ENCODE measurements at places on chromosomes 6 and 20.

DNA sequence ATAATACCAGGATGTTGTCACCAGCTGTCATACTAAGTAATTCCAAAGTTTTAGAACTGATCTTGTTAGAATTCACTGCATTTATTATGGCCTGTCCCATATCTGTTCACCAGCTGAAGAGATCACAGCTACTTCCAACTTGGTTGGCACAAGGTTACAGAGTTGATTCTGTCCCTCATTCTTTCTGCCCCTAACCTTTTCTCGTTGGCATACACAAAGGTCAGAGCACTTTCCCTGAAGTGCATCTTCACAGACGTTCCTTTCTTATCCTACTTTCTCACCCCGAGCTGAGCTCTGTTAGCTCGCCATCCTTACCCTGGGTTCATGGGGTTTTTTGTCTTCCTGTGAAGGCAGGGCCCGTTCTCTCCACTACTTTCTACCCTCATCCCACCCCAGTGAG, 66.0 kb upstream of the VSTM2L start:
- DNase-seq, result no peak

DNA sequence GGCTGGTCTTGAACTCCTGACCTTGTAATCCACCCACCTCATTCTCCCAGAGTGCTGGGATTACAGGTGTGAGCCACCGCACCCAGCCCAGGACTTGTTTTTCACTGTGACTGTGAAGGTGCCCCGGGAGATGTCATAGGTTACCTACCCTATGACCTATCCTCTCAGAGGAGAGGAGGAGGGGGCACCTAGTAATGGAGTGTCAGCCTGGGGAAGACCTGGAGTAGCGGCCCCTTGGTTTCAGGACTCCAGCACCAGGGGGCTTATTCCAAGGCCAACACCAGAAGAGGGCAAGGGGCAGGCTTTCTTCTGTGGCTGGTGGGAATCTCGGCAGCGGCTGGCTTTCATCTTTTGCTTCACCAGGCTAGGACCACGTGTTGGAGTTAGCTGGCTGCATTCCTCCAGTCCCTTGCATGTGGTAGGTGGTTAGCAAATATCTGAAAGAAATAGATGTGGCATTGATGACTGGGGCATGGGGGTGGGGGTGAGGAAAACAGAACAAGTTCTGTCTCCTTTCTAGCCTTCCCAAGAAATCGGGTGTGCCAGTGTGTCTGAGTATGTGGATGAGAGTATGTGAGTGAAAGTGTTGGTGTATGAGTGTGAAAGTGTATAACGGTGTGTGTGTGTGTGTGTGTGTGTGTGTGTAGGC, 7.9 kb upstream of the ITPR3 start:
- DNase-seq, result no peak

DNA sequence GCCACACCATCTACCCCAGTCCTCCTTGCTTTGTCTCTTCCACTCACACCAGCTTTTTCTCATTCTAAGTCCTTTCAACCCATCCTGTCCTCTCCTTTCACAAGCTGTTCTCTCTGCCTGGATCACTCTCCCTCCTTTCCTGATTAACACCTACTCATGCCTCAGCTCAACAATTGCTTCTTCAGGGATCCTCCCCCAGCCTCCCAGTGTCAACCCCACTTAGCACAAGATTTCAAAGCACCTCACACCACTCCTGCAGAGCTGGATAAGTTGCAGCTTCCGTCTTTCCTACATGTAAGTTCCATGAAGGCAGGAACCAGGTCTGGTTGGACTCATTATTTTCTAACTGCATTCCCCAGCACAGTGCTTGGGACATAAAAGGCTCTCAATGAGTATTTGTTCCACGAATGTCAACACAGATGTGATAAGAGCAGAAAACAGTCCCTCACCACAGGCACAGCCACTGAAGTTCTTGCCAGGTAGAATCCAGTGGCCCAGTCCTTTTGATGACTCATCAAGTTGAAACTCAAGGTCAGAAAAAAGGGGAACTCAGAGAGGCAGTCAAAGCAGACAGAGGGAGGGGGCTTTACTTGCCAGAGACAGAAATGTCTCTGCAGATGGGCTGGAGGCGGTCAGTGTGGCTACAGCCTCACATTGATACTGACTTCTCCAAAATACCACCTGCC, 193.4 kb upstream of the PRDM1 start:
- no peak for DNase-seq

DNA sequence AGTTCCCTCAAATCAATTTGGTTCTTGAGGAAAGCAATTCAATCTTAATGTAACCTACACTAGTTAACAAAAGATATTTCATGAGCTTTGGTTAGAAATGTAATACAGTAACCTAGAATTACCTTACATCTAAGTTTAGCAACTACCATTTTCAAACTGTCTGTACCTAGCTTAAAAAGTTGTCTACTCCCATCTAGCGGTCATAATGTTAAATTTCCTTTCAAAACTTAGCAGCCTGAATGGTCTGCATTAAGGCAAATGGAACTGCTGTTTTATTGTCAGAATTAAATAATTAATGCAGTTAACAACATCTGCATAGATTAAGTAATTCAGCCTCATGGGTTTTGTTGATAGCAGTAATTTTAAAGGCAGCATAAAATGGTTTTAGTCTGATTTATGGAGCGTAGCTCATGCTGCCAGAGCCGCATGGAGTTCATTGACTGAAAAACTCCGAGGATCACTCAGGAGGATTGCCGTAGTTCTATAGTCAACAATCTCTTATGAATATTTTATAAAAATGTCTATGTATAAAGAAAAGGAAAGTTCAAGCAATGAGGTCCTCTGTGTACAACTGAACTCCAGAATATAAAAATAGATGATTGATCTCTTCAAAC, 485.4 kb upstream of the MANEA start:
- peak; percentile 43 for DNase-seq

GRCh38 chr6:112372226-112372806, 25.2 kb downstream of the RFPL4B start:
- DNase-seq, result peak; percentile 21

DNA sequence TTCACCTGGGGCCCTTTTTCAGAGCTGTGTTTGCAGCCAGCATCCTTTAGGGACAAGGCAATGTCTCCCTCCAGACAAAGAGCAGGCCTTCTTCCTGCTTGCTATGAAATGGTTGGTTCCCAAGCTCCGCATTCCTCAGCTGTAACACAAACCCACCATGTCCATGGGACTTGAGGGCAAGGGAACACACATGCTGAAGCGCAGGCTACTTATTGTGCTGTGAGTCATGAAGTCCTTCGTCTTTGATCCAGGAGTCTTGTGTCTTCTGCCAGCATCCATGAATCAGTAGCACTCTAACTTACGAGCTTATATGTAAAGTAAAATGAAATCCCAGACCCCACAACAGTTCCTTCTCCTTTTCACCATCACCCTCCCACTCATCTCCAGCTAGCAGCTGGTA, 59.0 kb downstream of the ANKRD60 start:
- DNase-seq, result no peak

DNA sequence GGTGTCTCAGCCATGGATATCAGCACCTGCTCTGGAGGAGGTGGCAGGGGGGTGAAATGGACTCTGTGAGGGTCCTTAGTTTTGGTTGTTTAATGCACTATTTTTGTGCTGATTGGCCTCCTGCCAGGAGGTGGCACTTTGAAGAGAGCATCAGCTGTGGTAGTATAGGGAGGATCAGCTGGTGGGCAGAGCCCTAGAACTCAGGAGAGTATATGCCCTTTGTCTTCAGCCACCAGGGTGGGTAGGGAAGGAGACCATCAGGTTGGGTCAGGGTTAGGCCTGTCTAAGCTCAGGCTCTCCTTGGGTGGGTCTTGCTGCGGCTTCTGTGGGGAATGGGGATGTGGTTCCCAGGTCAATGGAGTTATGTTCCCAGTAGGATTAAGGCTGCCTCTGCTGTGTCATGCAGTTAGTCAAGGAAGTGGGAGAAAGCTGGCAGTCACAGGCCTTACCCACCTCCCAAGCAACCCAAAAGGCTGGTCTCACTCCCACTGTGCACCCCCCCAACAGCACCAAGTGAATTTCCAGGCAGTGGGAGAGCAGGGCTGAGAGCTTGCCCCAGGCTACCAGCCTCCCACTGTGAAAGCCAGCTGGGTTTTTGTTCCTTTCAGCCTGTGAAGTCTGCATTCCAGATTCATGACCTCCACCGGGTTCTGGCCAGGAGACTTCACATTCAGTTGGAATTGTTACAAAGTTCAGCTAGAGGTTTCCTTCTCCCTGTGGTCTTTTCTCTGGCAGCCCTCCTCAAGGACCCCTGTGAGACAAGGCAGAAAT, 5.7 kb upstream of the OSTM1 start:
- DNase-seq, result peak; percentile 12

DNA sequence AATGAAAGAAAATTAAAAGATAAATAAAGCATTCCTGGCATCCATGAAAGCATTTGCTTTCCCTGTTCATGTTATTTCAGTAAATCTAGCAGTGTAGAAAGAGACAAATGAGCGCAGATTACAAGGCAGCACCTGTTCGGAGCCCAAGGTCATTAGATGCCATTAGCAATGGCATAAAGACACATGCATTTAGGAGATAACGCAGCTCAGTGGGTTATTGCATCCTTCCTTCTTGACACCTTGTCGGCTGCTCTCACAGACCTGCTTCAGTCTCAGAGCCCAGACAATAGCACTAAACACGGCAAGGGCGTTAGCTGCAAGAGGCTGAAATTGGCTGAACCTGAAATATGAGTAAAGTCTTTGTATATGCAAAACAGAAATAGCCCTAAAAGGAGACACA, 140.3 kb downstream of the ATXN1 start:
- no peak for DNase-seq

GRCh38 chr20:54088430-54088829, 18.0 kb upstream of the BCAS1 start:
- DNase-seq, result no peak

GRCh38 chr6:145866456-145867396, 52.1 kb upstream of the FBXO30 start:
- no peak for DNase-seq

- DNase-seq, result no peak
Observed at GRCh38 chr6:127547215-127547614, 28.1 kb upstream of the MTCL3 start.

DNA sequence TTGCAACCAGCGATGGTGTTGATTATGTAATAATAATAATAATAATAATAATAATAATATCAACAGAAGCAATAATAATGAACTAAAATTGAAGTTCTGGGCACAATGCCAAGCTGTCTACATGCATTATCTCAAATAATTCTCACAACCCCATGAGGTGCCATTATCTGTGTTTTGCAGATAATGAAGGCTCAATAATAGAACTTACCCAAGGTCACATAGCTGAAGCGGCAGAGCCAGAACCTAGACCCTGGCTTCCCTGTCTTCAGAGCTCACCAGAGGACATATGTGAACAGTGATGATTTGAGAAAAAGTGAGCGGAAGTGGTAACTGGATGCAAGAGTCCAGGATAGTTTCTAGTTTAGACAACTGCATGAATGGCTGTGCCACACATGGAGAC, 91.0 kb downstream of the HIVEP1 start:
- no peak for DNase-seq

- no peak for DNase-seq
Observed at GRCh38 chr6:92496527-92496926, 922.8 kb downstream of the EPHA7 start.

- no peak for DNase-seq
Observed at GRCh38 chr6:136254851-136255466, 4.8 kb upstream of the MTFR2 start.

GRCh38 chr20:43263226-43263625, 73.5 kb upstream of the PTPRT start:
- DNase-seq, result no peak

GRCh38 chr20:13229538-13229937, 8.5 kb downstream of the ISM1 start:
- DNase-seq, result no peak

DNA sequence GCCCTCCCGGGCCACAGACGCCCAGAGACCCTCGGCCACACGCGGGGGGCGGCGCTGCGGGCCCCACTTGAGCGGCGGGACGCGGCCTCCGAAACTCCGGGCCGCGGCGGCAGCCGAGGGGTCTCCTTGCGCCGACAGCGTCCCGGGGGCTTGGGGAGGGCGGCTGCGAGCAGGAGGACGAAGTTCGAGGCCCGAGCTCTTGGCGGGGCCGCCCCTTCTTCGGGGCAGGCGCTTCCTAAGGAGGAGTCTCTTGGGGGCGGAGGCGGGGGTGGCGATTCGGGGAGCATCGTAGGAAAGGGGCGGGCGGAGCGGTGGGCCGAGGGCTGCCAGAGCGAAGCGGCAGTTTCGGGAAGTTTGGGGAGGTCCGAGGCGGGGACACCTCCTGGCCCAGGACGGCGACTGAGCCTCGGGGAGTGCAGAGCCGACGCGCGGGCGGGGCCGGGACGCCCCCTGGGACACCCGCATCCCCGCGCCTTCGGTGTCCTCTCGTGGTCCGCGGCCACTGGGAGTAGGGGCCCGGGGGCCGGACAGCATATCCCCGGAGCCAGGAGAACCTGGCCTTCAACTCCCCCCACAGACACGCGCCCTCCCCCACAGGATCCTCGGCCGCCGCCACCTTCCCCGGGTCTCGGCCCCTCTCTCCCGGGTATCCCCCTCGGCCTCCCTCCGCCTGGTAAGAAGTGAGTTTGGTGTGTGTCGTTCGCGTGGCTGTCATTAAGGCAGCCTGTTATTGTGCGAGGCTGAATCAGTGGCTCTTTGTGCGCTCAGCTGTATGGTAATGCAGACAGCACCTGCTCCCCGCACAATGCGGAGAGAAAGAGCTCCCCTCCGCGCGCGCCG, 613 bp upstream of the DLL1 start:
- no peak for DNase-seq

DNA sequence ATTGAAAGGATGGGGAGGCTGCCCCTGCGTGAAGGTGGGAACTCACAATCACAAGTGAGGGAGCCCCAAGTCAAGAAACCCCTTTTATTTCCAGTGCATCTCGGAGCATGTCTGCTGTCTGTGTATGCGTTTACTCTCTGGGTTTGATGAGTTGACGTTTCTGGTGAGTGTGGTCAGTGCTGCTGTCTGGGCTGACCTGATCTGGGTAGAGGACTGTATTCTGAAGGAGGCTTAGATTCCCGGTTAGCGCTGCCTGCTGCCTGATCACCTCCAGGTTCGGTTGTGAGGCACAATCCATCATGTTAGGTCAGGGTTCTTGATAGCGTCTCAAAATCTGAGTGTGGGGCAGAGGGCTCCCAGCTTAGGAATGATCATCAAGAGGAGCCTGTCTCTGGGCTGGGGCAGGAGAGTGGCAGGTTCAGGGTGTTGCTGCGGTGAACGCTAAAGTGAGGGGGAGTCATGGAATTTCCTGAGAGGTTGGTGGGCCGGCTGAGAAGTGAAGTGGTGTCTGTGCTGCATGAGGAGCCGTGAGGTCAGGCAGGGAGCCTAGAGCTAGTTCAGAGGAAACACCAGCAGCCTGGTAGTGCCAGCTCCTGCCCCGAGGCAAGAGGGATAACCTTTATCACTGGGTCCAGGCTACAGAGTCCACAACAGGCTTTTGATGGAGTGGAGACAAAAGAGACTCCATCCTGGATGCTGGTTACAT, 225.3 kb upstream of the CST7 start:
- DNase-seq, result no peak

- no peak for DNase-seq
Observed at GRCh38 chr6:43973357-43973756, 153.9 kb downstream of the MRPL14 start.

DNA sequence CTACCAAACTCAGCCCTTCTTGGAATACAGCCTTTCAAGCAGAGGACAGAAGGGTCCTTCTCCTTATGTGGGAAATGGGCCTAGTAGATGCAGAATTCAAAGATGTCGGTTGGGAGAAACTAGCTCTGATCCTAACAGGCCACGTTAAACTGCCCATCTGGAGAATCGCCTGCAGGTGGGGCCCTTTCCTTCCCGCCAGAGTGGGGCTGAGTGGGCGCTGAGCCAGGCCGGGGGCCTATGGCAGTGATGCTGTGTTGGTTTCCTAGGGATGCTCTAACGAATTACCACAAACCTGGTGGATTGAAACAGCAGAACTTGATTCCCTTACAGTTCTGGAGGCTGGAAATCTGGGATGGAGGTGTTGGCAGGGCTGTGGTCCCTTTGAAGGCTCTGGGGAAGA, 9.1 kb downstream of the MAPK13 start:
- DNase-seq, result no peak

Data from fibroblast of the conjunctiva (primary cell).